A549 (cell line): ENCODE measurements at places on chromosomes 5 and 9.

DNA sequence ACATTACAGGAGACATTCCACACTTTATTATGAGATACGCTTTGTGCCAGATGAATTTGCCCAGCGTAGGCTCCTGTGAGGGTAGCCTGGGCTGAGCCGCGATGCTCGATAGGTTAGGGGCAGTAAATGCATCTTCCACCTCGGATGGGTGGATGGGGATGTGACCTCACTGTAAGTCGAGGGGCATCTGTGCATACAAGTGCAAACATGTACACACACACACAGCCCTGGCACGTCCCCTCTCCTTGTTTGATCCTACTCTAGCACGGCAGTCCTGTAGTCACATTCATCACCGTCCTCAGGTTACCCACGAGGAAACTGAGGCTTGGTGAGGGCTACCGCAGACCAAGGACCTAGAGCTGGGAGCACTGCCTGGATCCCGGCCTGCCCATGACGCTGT is 166.8 kb downstream of the COL23A1 start:
- DNase-seq = no peak

DNA sequence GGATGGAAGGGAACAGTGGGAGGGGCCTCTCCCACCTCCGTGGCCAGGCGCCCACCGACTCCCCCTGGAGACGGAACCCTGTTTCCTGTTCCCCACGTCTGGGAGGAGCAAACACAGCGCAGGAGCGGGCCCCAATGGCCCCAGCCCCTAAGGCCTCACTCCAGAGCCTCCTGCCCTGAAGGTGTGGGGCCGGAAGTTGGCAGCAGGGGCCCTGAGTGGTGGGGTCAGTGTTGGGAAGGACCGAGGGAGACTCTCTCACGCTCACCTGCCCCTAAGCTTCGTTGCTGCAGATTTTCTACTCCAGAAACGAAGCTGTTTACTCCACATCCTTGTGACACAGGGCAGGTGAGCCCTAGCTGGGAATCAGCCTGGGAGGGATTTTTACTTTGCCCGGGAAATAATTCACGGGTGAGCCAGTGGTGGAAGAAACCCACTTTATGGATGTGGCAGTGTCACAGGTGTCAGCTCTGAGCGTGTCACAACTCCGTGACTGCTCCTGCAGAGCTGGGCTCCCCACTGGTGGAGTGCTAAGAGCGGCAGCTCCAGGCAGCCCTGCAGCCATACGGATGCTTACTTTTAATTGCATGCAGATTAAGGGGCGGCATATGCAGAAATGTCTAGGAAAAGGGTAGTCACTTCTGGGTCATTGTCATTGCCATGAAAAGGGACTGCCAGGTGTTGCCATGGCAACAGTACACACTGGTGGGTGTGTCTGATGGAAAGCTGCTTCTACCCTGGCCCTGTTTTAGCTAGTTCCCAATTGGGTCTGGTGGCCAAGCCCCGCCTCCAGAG is 77.5 kb upstream of the OLFM1 start:
- DNase-seq = no peak

GRCh38 chr5:8561224-8561840 is 692.4 kb downstream of the MTRR start:
- no peak for DNase-seq

DNA sequence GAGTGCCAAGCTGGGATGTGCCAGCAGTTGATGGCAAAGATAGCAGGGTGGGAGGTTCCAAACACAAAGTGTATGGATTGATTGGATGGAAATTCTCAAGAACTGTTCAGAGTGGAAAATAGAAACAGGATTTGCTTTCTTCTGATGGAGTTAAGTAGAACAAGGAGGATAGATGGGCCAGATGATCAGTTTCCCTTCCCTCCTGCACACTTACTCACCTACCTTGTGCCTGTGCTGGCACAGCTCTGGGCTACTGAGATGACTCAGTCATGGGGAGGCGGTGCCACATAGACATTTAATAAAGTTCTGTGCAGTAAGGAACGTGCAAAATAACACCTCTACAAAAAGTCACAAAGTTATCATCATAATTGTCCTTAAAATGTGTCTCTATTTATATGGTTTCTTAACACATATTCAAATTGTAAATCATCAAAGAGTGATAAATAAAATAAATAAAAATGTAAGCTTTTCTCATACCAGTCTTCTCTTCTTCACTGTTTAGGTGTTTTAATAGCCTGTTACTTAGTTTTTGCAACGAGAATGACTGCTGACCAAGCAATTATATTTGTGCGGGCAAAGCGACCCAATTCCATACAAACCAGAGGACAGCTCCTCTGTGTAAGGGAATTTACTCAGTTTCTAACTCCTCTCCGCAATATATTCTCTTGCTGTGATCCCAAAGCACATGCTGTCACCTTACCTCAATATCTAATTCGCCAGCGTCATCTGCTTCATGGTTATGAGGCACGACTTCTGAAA is 12.7 kb downstream of the PTPDC1 start:
- DNase-seq = no peak

GRCh38 chr9:93576258-93577077 is at the start of gene PHF2:
Gene PHF2 (plus strand): TSS chr9:93576584. CDS start chr9:93576774, 190 bp downstream.
- DNase-seq = peak; percentile 47

GRCh38 chr9:4139196-4139595 is 160.7 kb downstream of the GLIS3 start:
- DNase-seq = no peak

- no peak for DNase-seq
These were observed 4.1 kb downstream of the NRARP start for GRCh38 chr9:137297966-137298365.

DNA sequence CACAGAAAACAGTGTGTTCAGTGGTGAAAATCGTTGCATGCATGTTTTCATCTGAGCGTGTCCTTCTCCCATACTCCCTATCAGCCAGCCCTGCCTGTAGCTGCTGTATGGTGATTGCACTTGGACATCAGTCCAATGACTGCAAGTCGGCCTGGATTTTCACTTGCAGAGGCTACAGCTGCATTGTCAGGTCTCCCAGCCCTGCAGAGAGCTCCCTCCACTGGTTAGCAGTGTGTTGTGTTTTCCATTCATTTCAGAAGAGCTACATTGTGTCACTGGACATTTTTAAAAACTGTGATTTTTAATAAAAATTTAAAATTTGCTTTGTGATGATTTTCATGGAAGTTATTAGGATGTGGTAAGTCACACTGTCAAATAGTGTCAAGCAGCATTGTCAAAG is 96.6 kb downstream of the SYK start:
- DNase-seq = no peak

DNA sequence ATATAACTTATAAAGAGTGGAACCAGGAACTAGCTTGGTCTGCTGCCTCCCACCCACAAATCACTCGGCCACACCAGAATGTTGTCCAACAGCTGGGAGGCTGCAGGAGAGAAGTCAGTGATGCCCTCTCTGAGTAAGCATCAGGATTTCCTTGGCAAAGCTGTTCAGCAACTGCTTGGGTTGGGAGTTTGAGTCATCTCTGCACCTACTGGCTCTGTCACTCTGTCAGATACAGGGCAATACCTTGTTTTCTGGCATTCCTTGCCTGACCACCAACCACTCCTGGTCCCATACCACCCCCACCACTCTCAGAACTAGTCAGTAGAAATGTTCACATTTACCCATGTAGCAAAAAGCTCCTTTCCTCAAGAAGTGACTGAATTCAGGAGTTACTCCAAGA is 36.8 kb upstream of the GCNT4 start:
- DNase-seq = no peak

- DNase-seq = no peak
These were observed 1.1 kb downstream of the EPB41L4B start for GRCh38 chr9:109319626-109320241.

GRCh38 chr5:150765011-150765798 is 6.4 kb upstream of the DCTN4 start:
- DNase-seq = no peak

- DNase-seq = no peak
These were observed 10.7 kb upstream of the DIPK1B start for GRCh38 chr9:136701668-136702053.

- no peak for DNase-seq
These were observed 19.9 kb downstream of the SEMA6A start for GRCh38 chr5:116554764-116555163.
